ENCODE measurements at places on chromosomes 5 and 9.

GRCh38 chr5:54520940-54521339 is 3.4 kb downstream of the SNX18 start:
- DNase-seq, result no peak

- DNase-seq, result no peak
These were observed 6.0 kb upstream of the NEURL1B start for GRCh38 chr5:172635038-172635437.

DNA sequence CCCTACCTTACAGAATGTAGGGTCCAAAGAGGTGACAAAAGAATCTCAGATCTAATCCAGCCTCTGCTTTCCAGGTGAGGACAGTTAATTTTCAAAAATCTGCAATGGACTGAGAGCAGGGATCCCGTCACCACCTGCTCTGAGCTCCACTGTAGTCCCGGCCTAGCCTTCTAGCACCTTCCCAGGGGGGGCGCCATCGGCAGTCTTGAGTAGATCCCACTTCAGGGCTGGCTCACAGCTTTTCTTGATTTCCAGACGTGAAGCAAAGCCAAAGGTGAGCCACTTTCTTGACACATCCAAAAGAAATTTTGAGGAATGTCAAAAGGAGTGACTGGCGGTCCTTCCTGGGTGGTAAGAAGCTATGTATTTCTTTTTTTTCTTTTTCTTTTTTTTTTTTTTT is 114.1 kb downstream of the SYK start:
- DNase-seq, result no peak

DNA sequence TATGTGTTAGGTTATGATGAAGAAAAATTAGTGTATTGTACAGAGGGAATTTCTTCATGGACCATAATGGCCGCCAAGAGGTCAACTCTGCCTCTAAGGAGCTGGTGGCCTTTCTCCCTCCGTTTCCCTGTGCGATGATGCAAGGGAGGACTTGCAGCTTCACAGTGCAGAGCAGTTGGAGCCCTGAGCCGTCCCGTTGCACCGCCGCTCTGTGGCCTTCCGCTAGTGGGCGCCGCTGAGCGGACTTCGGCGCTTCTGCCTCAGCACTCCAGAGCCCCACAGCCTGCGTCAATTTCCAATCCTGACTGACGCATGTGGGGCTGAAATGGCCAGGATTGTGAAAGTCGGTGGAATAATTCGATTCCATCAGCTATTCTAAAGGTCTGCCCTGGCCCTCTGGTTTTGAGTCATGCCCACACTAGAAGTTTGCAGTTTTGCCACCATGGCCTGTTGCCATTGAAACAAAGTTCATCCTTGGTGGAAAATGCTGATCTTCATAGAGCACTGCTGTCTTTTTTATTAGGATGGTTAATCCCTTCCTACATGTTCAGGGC is 22.7 kb upstream of the LECT2 start:
- no peak for DNase-seq

GRCh38 chr5:39713250-39713916 is 288.6 kb upstream of the DAB2 start:
- no peak for DNase-seq
